ENCODE measurements at places on chromosomes 6 and 20. TPM values are rescaled to one million over a fixed set of nuclear protein-coding genes. Genes with fewer than 3 reads are reported as not detected.

GRCh38 chr6:64012351-64013001 is 376.9 kb downstream of the PHF3 start:
- no peaks in the 10 kb centered on the region for H3K36me3 ChIP-seq
- peak; percentile 34 for DNase-seq
- no peak overlapping the region for H3K4me3 ChIP-seq
- no peak overlapping the region for H3K27ac ChIP-seq
- H3K27me3 ChIP-seq: no peaks in the 10 kb centered on the region

The OVOL2 gene
- not detected for total RNA-seq

DNA sequence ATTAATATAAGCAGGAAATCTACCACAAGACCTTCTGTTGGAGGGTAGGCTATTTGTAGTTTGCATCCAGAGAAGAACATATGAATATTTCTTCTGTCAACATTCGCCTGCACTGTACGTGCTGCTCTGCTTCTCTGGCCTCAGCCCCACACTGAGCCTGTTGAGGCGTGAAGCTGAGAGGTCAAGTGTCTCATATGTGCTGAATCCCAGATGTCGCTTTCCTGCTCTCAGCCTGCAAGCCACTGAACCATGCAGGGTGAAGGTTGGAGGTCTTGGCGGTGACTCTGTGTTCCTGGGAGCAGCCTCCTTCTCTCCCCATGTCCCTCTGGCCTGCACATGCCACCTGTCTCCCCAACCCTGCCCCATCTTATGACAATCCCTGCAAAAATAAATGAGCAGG is 83.6 kb downstream of the TMEM170B start:
- DNase-seq: no peak
- H3K36me3 ChIP-seq: no peaks in the 10 kb centered on the region
- peaks cover 8% of the 10 kb centered on the region for H3K4me1 ChIP-seq
- H3K27me3 ChIP-seq: no peaks in the 10 kb centered on the region
- no peak overlapping the region for H3K27ac ChIP-seq

- no peak for DNase-seq
- peaks cover 26% of the 10 kb centered on the region for H3K4me1 ChIP-seq
- H3K27me3 ChIP-seq: peaks cover 11% of the 10 kb centered on the region
- peaks cover 60% of the 10 kb centered on the region for H3K36me3 ChIP-seq
Measured at GRCh38 chr6:158782432-158783166, 36.6 kb downstream of the EZR start.

DNA sequence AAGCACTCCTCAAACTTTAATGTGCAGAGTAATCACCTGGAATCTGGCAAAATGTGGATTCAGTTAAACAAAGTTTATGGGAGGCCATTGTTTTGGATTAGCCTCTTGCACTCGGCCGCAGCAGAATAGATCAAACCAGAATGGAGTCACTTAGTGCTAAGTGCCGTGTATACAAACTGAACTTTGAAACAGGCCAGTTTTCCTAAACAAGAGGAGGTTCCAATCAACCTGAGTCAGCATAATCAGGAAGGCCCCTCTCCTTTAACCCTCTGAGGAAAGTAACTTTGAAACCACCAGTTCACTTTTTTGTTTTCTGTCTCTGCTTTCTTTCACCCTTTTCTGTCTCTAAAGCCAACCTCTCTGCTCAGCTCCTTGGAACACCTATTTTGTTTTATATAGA is 92.2 kb downstream of the UST start:
- no peak overlapping the region for H3K27ac ChIP-seq
- H3K36me3 ChIP-seq: no peaks in the 10 kb centered on the region
- DNase-seq: no peak
- no peaks in the 10 kb centered on the region for H3K27me3 ChIP-seq
- no peak overlapping the region for H3K4me3 ChIP-seq

DNA sequence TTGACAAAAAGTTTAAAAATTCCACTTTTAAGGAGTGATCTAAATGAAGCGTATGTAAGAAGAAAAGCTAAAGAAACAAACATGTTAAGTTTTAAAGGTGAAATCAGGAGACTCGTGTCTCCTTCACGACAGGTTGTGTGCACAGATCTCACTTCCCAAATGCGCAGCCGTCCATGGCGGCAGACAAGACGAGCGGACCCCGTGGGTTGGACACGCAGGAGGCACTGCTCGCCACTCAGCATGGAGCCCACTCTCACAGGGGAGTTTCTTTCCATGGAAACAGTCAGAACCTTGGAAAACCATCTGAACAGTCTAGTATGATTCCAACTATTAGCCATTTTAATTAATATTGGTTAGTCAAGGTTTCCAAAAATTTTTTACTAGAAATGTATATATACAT is 48.9 kb downstream of the WDR27 start:
- DNase-seq: no peak
- peaks cover 46% of the 10 kb centered on the region for H3K36me3 ChIP-seq
- no peak overlapping the region for H3K4me3 ChIP-seq
- no peak overlapping the region for H3K27ac ChIP-seq

Measured in endothelial cell (in vitro differentiated cells).